ENCODE measurements at places on chromosomes 3 and 15. TPM values are rescaled to one million over a fixed set of nuclear protein-coding genes. Genes with fewer than 3 reads are reported as not detected.

BSN gene
- total RNA-seq: 0.85 TPM

GXYLT2 gene
- total RNA-seq: 19.5 TPM

EPHB3 gene
- total RNA-seq: 1.2 TPM

MESP2 gene
- not detected for total RNA-seq

HHATL gene
- total RNA-seq: not detected

ILDR1 gene
- not detected for total RNA-seq

COL7A1 gene
- total RNA-seq: 22.2 TPM

SLITRK3 gene
- not detected for total RNA-seq

TM4SF1 gene
- 487 TPM for total RNA-seq

RAB27A gene
- total RNA-seq: 17.9 TPM

ADIPOQ gene
- total RNA-seq: 8.2 TPM

SLC12A8 gene
- not detected for total RNA-seq

SCAANT1 gene
- not detected for total RNA-seq

CILP gene
- 1.8 TPM for total RNA-seq

CISH gene
- total RNA-seq: 6.1 TPM

UPK1B gene
- not detected for total RNA-seq

SCN11A gene
- total RNA-seq: not detected

TMEM108 gene
- not detected for total RNA-seq

NR1I2 gene
- total RNA-seq: not detected

SPINK8 gene
- total RNA-seq: not detected

PIF1 gene
- not detected for total RNA-seq

ATP13A5 gene
- total RNA-seq: not detected

AGBL1 gene
- not detected for total RNA-seq

CHRD gene
- total RNA-seq: 172 TPM

HDDC3 gene
- 29.4 TPM for total RNA-seq

PLCH1 gene
- not detected for total RNA-seq

Measured in ascending aorta (tissue), 2 donors.